ENCODE measurements at places on chromosomes 11 and 22.
A peak's percentile ranks its signal among the peaks of the same experiment; 100 is the strongest.

GRCh38 chr22:37331034-37331428 is 48.7 kb downstream of the CYTH4 start:
- DNase-seq: peak; percentile 50

GRCh38 chr22:49962012-49962750 is 1.6 kb downstream of the PIM3 start:
- peak; percentile 80 for DNase-seq

GRCh38 chr11:6862961-6863360 is at the start of gene OR10A2:
Gene OR10A2 (plus strand): TSS chr11:6863057. CDS start chr11:6869755, 6,698 bp downstream.
- no peak for DNase-seq

DNA sequence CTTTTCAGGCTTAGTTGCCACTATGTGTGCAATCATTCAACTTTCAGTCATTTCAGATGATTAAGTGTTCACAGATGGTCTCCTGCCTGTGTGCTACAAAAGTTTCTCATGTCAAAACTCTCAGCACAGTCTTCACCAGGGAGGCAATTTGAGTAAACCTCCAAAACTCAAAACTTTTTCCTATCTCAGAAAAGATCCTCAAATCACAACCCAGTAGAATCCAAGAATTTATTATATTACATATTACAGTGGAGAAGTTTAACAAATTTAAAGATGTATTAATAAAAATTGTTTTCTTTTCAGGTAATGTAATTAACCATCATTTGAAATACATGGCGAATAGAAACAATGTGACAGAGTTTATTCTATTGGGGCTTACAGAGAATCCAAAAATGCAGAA is at the start of gene OR4C13:
Gene OR4C13 (plus strand): TSS at position 301 of the 400 bp plus-strand sequence. CDS start 32 bp downstream, at position 333.
- DNase-seq: no peak

- no peak for DNase-seq
Measured at GRCh38 chr22:39926753-39927152, 25.9 kb downstream of the GRAP2 start.

DNA sequence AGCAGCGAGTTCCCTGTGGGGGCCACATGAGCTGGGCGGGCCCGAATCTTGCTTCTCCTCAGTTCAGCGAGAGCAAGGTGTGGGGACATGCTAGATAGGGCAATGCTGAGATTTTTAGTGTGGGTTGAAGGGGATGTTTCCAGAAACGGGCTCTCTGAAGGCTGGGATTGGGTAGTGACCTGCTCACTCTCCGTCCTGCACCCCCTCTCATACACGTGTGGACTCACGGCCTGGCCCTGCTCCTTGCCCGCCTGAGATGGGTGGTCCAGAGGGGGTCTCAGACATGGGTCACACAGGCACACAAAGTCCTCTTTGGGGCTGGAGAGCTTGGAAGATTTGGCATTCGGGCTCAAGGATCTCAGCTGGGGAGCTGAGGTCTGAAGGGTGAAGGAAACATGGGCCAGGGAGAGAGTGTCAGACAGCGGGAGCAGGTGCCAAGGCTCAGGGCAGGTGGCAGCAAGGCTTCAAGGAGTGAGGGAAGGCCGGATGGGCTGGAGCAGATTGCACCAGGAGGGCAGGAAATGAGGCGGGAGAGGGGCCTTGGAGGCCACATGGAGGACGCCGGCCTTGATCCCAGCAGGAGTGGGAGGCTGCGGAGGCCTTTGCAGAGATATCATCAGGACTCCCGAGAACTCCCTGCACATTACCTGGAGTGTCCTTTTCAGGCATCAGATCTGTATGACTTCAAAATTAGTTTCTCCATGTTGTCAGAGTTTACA is 74.1 kb downstream of the PARVB start:
- DNase-seq: no peak

GRCh38 chr11:86743223-86744118 is 56.9 kb upstream of the PRSS23 start:
- no peak for DNase-seq

GRCh38 chr22:25833091-25833490 is 91.1 kb downstream of the MYO18B start:
- no peak for DNase-seq

GRCh38 chr11:10653946-10654810 is 39.4 kb downstream of the IRAG1 start:
- no peak for DNase-seq

All from glutamatergic neuron (in vitro differentiated cells).